ENCODE measurements at places on chromosomes 4 and X.

- DNase-seq, result no peak
Observed at GRCh38 chr4:181432335-181432734, 810.9 kb upstream of the TENM3 start.

DNA sequence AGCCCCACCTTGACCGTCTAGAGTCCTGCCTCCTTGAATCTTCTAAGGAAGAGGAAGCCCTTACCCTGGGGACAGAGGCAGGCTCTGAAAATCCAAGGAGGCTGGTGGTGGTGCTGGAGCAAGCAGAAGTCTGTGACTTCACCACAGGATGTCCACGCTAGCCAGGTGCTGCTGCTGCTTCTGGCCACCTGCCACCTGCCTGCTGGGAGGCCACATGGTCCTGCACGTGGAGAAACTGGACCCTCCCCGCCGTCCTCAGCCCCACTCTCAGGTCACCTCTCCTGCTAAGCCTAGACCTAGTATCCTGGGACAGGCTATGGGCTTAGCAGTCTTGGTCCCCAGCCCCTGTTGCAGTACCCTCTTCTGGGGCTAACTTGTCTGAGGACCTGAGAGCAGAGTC is 15.8 kb downstream of the TMEM31 start:
- no peak for DNase-seq

DNA sequence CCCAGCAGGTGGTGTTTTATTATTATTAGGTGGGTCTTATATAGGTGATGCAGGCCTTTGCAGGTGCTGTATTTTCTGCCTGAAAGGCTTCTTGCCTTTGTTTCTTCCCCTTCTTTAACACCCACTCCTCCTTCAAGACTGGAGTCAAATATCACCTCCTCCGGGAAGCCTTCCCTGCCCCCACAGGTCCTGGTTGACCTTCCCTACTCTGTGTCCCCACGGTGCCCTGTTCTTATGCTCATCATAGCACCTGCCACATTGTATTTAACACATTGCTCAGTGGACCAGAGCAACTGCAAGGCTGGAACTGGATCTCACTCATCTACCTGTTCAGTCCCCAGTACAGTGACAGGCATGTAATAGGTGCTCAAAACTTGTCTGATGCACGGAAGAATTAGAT is 39.8 kb upstream of the LGI2 start:
- no peak for DNase-seq

DNA sequence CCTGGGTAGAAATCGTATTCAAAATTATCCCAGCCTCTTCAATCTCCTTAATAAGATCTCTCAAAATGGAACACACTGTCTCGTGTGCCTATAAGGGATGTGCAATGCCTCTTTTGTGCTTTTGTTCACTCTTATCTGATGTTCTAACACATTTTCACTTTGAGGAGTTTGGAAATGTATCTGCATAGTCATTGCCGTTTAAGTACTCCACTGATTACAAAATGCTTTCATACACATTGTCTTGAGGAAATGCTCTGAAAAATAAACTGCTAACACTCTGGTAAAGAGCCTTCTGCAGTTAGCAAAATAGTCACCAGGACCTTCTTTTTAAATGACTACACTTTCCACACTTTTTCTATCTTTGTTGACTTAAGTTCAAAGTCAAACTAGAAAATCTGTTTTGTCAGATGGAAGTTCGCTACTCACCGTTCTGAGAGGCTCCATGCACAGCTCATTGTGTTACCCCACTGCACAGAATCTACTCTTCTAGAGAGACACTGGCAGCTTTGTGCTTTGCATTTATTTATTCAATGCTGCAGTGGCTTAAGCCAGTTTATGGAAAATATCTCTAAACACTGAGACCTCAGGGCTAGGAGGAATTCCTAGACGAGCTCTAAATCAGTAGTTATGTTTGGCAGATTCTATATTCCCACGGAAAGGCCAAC is 159.0 kb downstream of the CHIC2 start:
- no peak for DNase-seq

DNA sequence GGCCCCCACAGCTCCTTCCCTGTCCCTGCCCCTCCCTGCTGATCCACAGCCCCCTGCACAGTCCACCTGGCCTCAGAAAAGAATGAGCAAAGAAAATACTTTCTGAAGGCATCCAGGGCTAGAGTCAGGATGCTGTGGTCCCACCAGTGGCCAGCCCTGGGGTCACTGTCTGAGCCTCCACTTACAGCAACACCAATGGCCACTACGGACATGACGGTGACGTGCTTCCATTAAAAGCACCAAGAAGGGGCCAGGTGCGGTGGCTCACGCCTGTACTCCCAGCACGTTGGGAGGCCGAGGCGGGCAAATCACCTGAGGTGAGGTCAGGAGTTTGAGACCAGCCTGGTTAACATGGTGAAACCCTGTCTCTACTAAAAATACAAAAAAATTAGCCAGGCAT is 4.0 kb downstream of the JAKMIP1 start:
- DNase-seq, result no peak

DNA sequence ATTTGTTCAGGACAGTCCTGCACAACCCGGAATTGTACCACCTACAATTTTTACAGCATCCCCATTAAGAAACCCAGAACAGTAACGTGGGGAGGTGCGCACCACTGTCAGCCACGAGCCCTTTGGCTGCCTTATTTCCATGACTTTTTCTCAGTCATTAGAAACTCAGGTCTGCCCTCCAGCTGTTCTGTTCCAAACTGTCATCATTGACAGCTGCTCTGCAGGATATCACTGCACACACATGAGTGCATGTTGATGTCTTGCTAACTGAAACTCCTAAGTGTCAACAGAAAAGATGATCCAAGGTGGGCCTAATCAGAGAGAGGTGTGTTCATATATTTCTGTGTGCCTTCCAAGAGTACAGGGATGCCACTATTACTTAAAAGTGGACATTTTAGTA is 123.4 kb downstream of the PARM1 start:
- DNase-seq, result no peak

- DNase-seq, result no peak
Observed at GRCh38 chrX:148448686-148449085, 51.7 kb upstream of the AFF2 start.

DNA sequence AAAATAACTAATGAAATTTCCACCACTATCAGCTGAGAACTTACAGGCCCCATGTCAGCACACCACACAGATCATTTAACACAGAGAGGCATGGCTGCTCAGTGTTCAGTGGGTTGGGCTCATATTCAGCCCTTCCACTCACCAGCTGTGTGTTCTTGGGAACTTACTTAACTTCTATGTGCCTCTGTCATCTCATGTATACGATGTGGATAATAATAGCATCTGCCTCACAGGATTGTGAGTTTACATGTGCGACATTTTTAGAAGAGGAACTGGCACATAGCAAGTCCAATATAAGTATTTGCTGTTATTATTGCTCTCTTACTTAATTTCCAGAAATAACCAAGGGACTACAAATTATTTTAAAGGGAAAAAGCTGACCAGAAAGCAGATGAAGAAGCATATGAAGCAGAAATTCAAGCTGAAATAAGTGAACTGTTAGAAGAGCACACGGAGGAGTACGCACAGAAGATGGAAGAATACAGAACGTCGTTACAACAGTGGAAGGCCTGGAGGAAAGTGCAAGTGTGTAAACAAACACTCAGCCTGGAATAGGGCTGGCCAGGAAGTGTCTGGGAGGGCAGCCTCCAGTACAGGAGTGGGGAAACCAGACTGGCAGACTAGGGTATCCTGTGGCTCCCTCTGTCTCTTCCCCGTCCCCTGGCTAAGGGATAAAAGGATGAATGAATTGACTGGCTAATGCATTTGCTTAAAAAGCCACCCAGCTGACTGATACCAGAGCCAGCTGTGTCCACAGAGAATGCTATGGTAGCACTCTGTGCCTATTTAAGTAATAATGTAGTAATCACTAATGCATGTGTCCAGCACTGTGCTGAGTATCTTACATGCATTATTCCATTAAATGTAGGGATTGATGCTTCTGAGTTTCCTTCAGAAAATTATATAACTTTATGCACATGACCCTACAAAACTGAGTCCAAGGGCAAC is 67.1 kb downstream of the CC2D2A start:
- DNase-seq, result no peak

DNA sequence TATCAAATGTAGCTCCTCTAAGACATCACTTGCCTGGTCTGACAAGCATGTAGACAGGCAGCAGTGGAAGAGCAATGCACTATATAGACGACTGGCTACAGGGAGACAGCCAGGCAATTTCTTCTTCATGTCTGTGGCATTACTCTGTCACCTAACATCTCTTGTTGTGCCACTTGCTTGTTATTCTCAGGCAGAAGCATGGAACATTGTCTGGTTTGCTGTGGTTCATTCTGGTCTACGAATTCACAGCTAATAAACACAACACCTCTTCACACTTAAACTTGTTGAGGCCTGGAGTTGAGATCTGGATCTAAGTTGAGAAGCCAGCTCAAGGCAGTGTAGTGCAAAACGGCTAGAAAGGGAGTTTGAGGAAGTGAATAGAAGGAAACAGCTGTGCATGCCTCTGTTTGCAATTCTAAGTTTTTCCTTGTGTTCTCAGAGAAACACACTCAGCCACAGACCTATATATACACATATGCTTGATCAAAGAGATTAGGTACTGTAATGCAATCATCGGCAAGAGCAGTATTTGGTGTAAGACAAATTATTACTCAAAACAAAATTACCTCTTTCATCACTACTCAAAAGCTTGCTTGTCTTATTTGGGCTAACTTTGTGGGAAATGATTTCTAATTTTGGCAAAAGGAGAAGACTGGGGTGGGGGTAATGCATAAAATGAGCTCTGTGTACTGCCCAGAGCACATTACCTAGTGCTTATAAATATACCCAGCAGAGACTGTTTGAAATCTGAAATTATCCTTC is 243.8 kb downstream of the PPP3CA start:
- peak; percentile 12 for DNase-seq

DNA sequence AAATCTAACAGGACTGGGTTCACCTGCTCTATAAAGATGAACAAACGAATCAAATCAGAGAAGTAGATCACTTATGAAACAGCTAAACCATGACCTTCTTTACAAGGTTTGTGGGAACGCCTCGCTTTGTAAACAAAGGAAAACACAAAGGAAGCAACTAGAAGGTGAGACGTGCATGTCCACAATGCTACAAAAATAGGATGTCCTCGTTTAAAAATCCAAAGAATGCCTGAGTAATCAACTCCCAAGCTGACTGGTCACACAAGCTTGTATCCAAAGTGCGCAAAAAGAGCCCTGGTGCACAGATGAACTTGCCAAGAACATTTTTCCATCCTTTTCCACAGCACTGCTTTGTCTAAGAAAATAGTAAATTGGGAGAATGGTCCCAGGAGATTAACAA is 6.3 kb upstream of the SH3KBP1 start:
- no peak for DNase-seq

GRCh38 chr4:140971077-140971792 is 162.0 kb downstream of the RNF150 start:
- no peak for DNase-seq

DNA sequence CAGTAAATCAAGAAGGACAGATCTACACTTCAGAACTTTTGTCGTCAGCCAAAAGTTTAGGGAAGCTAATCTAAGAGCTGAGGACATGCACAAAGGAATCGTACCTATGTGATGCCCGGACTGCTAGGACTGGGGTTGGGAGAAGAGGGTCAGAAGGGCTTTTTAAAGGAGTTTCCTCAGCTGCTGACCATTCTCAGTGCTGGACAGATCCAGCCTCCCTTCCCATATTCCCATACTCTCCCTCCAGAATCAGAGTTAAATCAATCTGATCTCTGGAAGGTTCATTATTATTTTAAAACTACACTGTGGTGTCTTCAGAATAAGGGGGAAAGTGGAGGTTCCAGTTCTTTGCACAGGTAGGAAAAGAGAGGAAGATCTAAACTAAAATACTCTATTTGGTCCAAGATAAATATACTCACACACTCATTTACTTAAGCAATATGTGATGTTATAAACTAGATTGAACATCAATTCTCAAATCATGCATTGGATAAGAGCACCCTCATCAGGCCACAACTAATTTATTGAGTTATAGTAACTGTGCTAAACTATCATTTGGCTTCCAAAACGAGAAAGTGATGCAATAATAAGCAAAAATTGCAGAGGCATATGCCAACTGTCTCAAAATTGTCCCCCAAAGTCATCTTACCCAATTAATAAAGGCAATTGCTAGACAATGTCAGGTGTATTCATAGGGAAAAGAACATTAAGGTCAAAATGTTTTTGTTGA is 124.7 kb downstream of the HNRNPD start:
- DNase-seq, result no peak

DNA sequence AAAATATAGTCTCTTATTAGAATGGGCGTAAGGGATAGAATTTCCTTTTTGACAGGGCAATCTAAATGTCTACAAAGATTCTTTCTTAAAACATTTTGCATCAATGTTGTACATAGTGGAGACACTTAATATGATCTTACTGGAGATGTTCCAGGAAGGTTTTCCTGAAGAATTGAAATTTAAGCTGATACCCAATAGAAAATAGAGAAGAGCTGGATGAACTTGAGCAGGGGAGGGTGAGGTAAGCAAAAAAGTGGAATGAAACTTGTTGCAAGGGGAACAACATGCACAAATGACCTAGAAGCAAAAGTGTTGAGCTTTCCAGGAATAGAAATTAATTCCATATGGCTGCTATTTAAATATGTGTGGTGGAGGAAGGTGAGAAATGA is 19.7 kb downstream of the SLAIN2 start:
- no peak for DNase-seq

- no peak for DNase-seq
Observed at GRCh38 chr4:134201216-134202161, at the start of gene PABPC4L. Gene PABPC4L, minus strand, starts transcription at chr4:134201789. Its CDS starts 770 bp downstream, at chr4:134201019.

GRCh38 chr4:178259566-178259965 is 817.3 kb upstream of the AGA start:
- DNase-seq, result no peak

GRCh38 chrX:23901060-23901459 is 6.7 kb downstream of the APOO start:
- no peak for DNase-seq

- DNase-seq, result no peak
Observed at GRCh38 chr4:87196146-87196545, 24.3 kb downstream of the KLHL8 start.

DNA sequence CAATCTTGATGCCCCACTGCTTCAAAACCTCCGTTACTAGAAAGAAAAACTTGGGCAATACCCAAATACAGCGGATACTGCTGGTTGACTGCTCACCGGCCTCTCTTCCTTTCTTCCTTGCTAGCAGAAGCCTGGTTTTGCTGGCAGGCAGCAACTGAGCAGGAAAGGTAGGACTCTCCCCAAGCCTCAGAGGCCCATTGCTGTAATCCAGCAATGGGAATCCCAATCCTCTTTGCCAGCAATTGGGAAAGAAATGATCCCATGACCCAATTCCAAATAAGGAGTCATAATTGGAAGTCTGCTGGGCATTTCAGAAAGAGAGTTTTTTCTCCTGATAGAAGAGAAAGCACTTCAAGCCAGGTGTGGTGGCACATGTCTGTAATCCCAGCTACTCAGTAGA is 394.5 kb downstream of the BCOR start:
- no peak for DNase-seq

DNA sequence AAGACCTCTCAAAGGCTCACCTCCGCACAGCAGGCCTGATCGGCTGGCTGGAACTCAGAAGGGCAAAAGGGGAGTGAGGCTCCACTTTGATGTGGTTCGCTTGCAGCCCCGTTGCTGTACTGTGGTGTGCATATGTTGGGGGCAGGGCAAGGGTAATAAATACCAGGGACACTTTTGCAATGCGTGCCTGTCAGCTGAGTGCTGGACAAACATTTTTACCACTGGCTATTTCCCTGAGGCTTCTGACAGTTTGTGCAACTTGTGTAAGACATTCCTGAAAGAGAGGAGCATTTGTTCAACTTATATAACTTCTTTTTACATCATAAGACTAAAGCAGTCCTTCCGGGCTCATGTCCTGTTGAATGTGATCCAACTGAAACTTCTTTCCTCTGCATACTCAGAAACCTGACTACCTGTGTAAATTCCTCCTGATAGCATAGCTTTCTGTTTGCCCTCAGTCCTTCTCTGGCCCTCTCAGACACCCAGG is 82.3 kb downstream of the SPRY1 start:
- DNase-seq, result no peak

GRCh38 chrX:138877746-138878145 is 166.2 kb upstream of the FGF13 start:
- DNase-seq, result no peak

All from GM13977 (cell line).